ENCODE measurements at places on chromosomes 5 and 9.
A peak's percentile ranks its signal among the peaks of the same experiment; 100 is the strongest.

DNA sequence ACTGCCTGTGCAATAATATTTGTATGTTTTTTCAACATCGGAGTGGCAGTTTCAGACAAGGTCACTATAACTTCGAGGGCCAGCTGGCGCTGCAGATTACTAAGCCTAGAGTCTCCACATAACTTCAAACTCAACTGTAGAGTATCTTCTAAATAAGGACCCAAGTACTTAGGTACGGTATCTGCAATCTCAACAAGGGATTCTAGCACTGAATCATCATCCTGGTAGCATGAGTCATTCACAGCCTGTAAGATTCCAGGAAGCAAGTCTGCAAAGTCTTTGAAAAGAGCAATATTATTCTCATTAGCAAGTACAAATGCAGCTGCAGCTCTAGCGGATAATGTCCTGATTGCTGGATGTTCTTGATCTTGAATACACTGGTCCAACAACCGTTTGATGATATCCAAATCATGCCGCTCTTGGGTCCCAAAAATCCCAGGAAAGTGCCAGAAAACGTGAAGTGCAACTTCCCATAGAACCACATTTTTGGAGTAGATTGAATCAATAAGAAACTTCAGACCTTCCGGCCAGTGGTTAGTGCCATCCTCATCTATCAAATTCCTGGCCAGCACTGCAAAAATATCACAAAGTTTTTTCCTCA lies 654 bp downstream of the RANBP6 start:
- peak; percentile 10 for DNase-seq

DNA sequence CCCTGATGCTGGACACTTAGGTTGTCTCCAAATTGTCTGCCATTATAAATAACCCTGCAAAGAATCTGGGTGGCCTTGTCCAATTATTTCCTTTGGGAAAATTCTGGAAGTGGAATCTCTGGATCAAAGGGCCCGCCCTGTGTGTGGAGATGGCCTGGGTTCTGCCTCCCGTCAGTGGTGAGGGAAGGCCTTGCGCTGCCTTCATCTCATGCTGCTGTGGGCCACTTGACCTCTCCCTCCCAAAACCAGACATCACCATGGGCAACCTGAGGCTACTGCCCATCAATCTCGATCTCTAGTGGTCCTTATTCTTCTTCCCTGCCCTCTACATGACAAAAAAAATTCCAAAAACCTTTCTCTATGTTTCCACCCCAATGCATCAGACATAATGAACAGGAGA lies 6.6 kb downstream of the CLTB start:
- no peak for DNase-seq

GRCh38 chr5:68226546-68227073 lies 11.1 kb downstream of the PIK3R1 start:
- DNase-seq: no peak

DNA sequence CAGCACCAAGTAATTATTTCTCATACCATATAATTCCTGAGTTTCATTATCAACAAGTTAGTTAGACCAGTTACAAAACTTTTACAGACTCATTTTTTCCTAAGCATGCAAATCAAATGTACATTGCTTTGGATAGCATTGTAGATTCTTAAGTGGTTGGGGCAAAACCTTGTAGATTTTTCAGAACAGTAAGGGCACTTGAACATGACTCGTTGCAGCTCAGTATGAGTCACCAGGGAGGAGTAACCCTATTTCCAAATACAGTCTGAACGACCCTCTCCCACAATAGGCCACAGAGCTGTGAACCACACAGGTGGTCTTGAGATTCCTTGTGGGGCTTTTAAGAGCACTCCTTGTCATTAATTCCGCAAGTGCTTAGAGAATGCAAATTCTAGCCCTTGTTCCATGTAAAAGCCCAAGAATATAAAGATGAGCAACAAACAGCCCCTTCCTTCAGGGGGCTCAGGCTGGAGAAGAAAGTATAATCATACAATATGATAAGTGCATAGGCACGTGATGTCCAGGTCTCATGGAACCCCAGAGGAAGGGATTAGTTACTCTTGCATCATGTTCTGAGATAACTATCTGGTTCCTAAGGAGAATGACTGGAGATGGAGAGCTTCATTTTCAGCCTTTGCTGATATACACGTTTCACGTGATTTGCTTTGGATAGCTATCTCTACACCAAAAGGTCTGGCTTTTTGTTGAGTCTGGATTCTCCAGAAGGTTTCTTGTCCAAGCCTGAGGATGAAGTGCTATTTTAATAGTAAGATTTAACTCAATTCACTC lies 295.7 kb downstream of the KCNN2 start:
- no peak for DNase-seq

DNA sequence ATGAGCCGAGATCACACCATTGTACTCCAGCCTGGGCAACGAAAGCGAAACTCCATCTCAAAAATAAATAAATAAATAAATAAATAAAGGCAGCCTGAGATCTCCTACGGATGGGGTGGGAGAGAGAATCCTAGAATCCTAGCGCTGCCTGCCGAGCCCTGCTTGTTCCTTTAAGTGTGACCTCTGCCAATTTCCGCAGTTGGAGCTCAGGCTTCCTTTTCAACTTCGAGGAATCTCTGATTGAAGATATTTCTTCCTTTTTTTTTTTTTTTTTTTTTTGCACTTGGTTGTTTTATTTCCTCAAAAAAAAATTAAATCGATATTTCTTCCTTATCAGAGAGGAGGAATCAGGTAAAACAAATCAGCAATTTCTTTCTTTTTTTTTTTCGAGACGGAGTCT lies 27.3 kb upstream of the MATR3 start:
- DNase-seq: no peak

DNA sequence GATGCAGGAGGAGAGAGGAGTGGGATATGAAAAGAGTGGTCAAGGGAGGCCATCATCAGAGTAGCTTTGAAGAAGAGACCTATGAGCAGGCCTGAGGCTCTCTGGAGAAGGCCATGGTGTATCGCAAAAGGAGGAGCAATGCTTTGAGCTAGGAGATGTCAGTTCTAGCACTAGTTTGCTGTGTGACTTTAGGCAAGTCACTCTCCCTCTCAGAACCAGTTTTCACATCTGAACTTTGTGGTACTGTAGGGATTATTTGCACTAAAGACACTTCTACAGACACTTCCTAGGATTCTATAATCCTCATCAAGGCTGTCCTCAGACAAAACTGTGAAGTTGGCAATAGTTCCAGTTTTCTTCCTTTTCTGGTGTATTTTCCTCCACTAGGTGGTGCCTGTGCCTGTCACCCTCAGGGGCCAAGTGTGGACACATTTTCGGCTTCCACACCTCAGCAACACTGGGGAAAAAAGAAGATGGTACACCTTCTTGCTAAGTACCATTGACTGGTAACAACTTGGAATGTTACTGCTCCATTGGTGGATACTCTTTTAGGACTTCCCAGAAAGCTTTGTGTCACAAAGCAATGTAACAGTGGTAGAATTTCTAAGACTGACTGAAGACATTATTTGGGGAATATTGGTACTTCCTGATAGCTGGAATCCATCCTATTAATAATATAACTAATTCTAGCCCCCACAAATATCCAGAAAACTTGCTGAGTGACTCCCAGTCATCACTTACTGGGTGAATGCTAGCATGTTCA lies 9.9 kb downstream of the PAPPA start:
- DNase-seq: no peak

DNA sequence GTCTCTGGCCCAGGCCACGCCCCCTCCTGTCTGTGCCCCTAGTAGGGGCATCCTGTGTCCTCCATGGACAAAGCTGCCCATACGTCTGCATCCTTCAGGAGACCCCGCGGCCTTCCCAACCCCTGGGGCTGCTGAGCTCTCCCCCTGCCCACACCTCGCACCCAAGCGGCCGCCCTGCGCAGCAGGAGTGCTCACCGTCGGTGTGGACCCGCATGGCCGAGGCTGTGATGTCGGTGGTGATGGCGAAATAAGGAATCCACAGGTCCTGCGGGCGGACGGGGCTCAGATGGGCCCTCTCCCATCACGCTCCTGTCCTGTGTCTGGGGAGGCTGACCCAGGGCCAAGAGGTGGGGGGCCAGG lies 4.8 kb upstream of the NSMF start:
- DNase-seq: no peak

DNA sequence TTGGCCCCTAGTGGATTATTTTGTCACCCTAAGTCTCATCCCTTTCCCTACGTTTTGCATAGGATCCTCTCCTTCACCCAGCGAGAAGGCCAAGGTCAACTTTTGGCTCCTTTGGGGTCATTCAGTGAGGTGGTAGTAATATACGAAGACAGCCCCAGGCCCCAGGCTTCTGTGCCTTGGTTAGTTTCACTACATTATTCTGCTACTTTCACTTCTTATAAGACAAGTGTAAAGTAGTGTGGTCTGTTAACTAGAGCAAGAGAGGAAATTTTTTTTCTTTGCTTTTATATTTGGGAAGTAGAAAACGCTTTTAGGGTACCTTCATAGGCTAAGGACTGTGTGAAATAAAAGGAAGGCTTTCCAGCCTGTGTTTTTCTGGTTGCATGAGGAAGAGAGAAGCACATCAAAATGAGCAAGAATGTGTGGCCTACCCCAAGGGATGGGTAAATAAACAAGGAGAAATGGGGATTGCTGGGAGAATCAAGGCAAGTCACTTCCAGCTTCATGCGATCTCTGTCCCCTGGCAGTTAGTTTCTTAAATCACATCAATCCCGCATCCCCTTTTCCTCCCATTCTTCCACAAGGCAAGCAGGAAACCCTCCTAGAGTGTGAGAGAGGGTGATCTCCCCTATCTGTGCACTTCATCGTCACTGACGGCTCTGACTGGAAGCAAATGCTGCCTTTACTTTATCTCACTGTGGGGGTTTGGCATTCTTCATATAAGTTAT lies 677.0 kb upstream of the WWC1 start:
- DNase-seq: no peak

GRCh38 chr9:81772144-81772543 lies 82.8 kb upstream of the TLE1 start:
- no peak for DNase-seq

- no peak for DNase-seq
These were observed 87.6 kb downstream of the UGCG start for GRCh38 chr9:111984086-111984802.

DNA sequence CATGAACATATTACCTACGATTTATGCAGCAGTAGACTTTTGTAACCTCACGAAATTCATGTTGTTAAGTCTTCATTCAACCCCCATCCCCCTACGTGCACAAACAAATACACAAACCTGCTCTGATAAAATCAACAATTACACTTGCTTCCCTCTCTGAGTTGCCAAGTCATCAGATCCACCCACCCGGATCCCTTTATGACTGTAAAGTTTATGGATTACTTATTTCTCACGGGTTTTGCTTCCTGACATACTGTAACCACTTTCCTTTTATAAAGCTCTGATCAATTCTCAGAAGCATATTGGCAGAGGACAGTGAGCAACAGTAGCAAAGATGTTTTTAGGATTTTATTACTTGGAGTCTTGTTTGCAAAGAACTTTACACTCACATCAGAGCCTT lies 70.5 kb downstream of the MLLT3 start:
- DNase-seq: no peak

- DNase-seq: no peak
These were observed 1.2 kb downstream of the LCN9 start for GRCh38 chr9:135664266-135664665.

- no peak for DNase-seq
These were observed 103.6 kb downstream of the BOD1 start for GRCh38 chr5:173512637-173513435.

GRCh38 chr5:548256-548655 lies 24.0 kb upstream of the SLC9A3 start:
- DNase-seq: no peak

GRCh38 chr5:124445070-124445619 lies 301.3 kb downstream of the ZNF608 start:
- no peak for DNase-seq

GRCh38 chr5:168528521-168529373 lies at the start of gene FBLL1:
Gene FBLL1 (plus strand): TSS chr5:168529305. CDS start chr5:168529505, 200 bp downstream.
- DNase-seq: no peak

- no peak for DNase-seq
These were observed 33.4 kb downstream of the SEMA5A start for GRCh38 chr5:9512457-9512856.

DNA sequence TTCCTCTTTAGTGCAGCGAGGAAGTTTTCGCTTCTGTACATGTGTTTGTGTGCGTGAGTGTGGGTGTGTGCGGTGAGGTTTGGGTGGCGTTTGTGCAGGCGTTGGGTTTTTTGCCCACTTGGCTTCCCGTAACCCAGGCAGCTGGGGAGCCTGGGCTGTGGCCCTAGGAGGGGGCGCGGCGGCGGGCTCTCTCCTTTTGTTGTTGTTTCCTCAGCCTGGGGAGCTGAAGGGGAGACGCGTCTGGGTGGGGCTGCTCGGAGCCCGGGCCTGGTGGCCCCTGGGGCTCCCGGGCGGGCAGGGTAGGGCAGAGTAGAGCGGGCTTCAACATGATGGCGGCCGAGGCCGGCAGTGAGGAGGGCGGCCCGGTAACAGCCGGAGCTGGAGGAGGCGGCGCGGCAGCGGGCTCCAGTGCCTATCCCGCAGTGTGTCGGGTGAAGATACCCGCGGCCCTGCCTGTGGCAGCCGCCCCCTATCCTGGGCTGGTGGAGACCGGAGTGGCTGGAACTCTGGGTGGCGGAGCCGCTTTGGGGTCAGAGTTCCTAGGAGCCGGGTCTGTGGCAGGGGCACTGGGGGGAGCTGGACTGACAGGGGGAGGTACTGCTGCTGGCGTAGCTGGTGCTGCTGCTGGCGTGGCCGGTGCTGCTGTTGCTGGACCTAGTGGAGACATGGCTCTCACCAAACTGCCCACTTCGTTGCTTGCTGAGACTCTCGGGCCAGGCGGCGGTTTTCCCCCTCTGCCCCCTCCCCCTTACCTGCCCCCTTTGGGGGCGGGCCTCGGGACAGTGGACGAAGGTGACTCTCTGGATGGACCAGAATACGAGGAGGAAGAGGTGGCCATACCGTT lies 665 bp downstream of the RASA1 start:
- no peak for DNase-seq

DNA sequence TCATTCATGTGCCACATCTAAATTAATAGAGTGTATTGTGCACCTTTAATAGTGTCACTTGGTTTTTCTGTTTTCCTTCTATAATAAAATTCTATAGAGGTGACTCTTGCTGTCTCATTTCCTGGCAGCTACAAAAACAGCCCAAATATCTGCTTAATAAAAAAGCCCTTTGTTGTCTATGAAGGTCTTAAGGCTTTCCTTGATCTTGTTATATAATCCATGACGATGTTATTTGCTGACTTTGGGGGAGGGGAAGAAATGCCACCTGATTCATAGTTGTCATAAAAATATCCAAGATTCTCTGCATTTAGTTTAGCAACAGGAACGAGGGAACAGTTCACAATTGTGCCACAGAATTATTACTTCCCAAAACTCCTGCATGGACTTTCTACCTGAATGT lies 31.3 kb downstream of the CPEB4 start:
- no peak for DNase-seq

- no peak for DNase-seq
These were observed 87.4 kb upstream of the PCA3 start for GRCh38 chr9:76676857-76677256.

DNA sequence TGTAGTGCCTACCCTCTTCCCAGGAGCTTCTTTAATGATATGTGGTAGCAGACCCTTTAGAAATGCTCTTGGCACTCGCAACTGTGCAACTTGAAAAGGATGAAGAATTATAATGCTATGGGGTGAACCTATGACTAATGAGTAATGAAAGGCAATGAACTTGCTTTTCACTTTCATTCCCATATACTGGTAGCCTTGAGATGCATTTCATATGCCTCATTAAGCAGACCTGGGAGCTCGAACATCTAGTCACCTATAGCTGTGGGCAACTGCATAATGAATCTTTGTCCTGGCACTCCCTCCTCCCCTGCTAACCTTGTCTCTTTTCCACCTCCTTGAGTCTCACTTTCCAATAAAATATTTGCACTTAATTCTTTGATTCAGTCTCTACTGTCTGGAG lies 605.9 kb upstream of the DAB2 start:
- DNase-seq: no peak
